Neural progenitor cell (in vitro differentiated cells): ENCODE measurements at places on chromosomes 6 and 20. TPM values are rescaled to one million over a fixed set of nuclear protein-coding genes. Genes with fewer than 3 reads are reported as not detected.

DNA sequence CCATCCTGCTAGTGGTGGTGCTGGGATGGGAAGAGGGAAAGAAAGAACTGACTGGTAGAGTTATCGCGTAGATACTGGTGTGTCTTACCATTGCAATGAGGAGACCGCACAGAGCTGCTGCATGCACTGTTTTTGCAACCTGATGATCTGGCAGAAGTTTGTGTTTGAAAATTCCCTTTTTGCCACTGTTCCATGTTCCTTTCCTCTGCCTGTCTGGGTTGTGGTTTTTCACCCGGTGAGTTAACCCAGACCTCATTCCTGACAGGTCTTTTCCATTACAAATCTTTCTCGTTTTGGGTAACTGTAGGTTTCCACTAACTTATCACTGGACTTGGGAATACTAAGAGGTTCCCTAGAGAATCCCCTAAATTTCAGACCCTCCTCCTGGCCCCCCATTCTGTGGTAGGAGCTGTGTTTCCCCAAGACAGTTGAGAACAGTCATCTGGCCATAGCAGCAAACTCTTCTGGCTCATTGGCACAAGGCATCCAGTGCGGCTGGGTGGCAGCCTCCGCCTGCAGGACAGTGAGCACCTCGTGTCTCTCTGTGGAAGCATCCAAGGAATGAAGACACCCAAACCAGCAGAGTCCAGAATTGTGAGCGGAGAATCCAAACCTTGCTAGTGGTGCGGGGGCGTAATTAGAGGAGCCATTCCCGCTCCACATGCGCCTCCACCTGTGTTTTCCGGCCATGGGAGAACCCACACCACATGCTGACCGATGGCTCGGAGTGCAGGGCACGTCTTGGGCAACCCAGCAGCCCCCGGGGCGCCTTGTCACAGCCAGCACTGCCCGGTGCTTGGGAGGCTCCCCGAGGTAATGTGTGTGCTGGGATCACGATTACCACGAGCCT is 32.8 kb downstream of the ERMARD start:
- no peak for DNase-seq
- H3K4me1 ChIP-seq = no peaks in the 10 kb centered on the region
- H3K4me3 ChIP-seq = no peak overlapping the region
- no peaks in the 10 kb centered on the region for H3K36me3 ChIP-seq
- no peak overlapping the region for H3K27ac ChIP-seq
- peaks cover 5% of the 10 kb centered on the region for H3K27me3 ChIP-seq

GRCh38 chr6:17863901-17864754 is 123.3 kb downstream of the KIF13A start:
- no peak overlapping the region for H3K27ac ChIP-seq
- no peaks in the 10 kb centered on the region for H3K36me3 ChIP-seq
- no peak for DNase-seq
- H3K4me3 ChIP-seq = no peak overlapping the region
- no peaks in the 10 kb centered on the region for H3K4me1 ChIP-seq

- H3K36me3 ChIP-seq = no peaks in the 10 kb centered on the region
- H3K4me3 ChIP-seq = peak overlapping the region; percentile 59
- H3K4me1 ChIP-seq = peaks cover 24% of the 10 kb centered on the region
- no peak overlapping the region for H3K27ac ChIP-seq
- peak; percentile 76 for DNase-seq
- H3K27me3 ChIP-seq = peaks cover 45% of the 10 kb centered on the region
These were observed 1.4 kb downstream of the LRFN2 start for GRCh38 chr6:40585651-40586269.

GRCh38 chr20:62875419-62876361 is 14.1 kb upstream of the TCFL5 start:
- DNase-seq = peak; percentile 90
- H3K27ac ChIP-seq = no peak overlapping the region
- no peaks in the 10 kb centered on the region for H3K36me3 ChIP-seq
- H3K27me3 ChIP-seq = peaks cover 3% of the 10 kb centered on the region
- peaks cover 14% of the 10 kb centered on the region for H3K4me1 ChIP-seq

DNA sequence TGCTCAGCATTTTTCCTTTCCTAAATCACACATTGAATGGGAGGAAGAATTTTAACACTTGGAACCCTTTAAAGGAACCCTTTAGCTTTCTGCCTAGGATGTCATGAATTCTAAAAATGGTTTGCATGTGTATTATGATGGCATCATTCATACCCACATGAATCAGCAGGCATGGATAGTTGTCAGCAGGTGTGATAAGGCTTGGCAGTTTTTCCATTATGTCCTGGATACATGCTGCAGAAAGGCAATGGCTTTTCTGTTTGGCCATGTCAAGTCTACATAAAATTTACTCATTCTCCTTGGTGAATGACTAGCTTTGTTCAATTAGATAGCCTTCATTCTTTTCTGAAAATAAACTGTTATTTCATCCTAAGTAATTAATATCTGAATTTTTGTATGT is 353.7 kb downstream of the GRIK2 start:
- H3K36me3 ChIP-seq = no peaks in the 10 kb centered on the region
- no peak overlapping the region for H3K27ac ChIP-seq
- H3K4me3 ChIP-seq = no peak overlapping the region

- no peaks in the 10 kb centered on the region for H3K27me3 ChIP-seq
- no peak overlapping the region for H3K4me3 ChIP-seq
- H3K4me1 ChIP-seq = no peaks in the 10 kb centered on the region
- no peak overlapping the region for H3K27ac ChIP-seq
- no peaks in the 10 kb centered on the region for H3K36me3 ChIP-seq
These were observed 41.9 kb upstream of the HBS1L start for GRCh38 chr6:135096403-135097130.

- H3K27ac ChIP-seq = no peak overlapping the region
- no peaks in the 10 kb centered on the region for H3K4me1 ChIP-seq
- DNase-seq = no peak
- H3K36me3 ChIP-seq = no peaks in the 10 kb centered on the region
- no peak overlapping the region for H3K4me3 ChIP-seq
- peaks cover 46% of the 10 kb centered on the region for H3K27me3 ChIP-seq
These were observed 37.7 kb downstream of the LY86 start for GRCh38 chr6:6626187-6626586.

DNA sequence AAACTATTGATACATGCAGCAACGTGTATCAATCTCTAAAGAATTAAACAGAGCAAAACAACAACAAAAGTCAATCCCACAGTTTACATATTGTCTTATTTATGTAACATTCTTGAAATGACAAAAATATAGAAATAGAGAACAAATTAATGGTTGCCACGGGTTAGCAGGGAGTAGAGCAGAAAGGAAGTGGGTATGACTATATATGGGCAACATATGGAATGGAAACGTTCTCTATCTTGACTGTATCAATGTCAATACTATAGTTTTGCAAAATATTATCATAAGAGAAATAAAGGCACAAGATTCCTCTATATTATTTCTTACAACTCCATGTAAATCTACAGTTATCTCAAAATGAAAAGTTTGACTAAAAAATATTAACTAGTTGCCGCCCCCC is 12.8 kb downstream of the AK9 start:
- no peaks in the 10 kb centered on the region for H3K27me3 ChIP-seq
- peak overlapping the region; percentile 31 for H3K4me3 ChIP-seq
- H3K27ac ChIP-seq = no peak overlapping the region
- H3K36me3 ChIP-seq = no peaks in the 10 kb centered on the region
- no peak for DNase-seq

DNA sequence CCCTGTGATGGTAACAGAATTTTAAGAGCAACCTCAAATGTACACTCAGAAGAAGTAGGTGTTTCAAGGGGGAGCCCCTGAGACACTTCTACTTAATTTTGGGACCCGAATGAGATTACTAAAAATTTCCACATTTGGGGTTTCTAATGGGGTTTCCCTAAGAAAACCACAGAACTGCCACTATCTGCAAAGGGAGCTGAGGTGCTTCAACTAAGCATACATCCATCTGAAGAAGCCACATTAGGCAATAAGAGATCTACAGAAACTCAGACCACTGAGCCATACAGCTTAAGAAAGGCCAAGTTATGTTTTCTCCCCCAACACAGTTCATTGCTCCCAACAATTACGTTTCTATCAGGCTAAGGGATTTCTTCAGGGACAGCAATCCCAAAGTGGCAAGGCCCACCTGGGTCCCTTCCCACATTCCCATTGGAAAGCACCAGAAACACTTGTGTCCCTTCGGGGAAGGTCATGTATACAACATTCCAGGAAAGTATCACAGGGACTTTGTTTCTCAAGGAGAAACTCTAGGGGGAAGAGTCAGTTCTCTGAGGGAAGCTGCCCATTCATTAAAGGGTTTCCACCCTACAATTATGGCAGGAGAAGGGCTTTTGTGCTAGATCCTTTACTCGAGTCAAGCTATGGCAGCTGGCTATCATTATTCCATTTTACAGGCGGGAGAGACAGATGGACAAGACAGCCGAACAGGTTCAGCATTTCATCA is 5.0 kb downstream of the BCL2L1 start:
- no peak overlapping the region for H3K27ac ChIP-seq
- DNase-seq = no peak
- no peaks in the 10 kb centered on the region for H3K36me3 ChIP-seq
- H3K4me3 ChIP-seq = no peak overlapping the region
- no peaks in the 10 kb centered on the region for H3K27me3 ChIP-seq

DNA sequence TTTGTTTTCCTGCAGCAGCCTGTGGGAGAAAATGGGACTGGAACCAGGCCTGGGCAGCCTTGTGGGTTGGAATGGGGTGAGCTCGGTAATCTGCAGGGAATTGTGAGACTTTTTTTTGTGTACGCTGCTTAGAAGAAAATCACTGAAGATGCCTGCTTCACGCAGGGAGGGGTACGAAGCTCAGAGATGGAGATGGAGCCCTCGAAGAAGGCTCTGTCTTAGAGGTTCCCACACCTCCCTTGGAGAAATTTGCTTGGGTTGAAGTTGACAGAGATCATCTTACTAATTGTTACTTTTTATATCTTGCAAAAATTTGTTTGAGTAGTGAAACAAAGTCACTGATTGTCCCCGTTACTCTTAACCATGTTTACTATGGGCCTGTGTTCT is 894 bp downstream of the PYGB start:
- peaks cover 20% of the 10 kb centered on the region for H3K27me3 ChIP-seq
- H3K4me3 ChIP-seq = peak overlapping the region; percentile 70
- H3K27ac ChIP-seq = peak overlapping the region; percentile 68
- DNase-seq = no peak
- H3K4me1 ChIP-seq = peaks cover 58% of the 10 kb centered on the region

DNA sequence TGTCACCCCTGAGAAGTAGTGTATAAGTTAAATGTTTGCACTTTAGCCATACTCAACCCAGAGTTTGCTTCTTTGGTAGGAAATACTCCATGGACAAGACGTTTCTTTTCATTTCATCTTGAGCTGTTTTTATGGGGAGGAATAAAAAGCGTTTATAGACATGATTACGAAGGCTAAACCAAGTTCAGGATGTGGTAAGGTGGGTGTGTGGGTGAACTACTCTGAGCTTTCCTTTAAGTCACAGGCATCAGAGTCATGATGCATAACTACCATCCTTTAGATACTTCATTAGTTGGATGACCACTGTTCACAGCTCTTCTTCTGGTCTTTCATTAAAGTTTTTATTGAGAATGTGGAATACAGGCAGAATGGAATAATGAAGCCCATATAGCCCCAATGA is 48.9 kb downstream of the EBF4 start:
- no peak overlapping the region for H3K27ac ChIP-seq
- no peak for DNase-seq
- peaks cover 71% of the 10 kb centered on the region for H3K27me3 ChIP-seq
- no peaks in the 10 kb centered on the region for H3K4me1 ChIP-seq

DNA sequence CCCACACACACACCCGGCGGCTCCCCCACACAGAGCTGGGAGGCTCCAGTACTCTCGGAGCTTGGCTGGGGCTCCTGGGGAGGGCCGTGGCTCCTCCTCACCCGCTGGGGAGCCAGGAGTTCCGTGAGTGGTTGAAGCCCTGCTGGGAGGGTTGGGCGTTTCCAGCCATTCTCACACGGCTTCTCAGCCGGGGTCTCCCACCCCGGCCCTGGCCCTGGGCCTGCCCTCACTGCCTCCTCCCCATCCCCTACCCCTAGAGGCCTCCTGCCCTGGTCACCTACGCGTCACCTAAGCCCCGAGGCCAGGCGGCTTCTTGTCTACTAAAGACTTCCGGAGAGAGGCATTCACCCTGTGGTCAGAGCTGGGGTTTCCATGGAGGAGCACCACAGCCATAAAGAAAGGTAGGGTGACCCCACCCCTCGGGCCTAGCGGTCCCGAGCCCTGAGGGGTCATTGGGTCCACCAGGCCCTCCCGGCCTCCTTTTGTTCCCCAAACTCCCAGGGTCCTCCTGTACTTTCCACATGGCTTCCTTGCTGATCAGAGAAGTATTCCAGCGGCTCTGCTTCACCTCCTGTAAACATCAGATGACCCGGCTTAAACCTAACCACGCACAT is 99.3 kb downstream of the TTLL2 start:
- H3K36me3 ChIP-seq = no peaks in the 10 kb centered on the region
- H3K27ac ChIP-seq = no peak overlapping the region
- H3K4me1 ChIP-seq = peaks cover 19% of the 10 kb centered on the region
- no peak for DNase-seq

DNA sequence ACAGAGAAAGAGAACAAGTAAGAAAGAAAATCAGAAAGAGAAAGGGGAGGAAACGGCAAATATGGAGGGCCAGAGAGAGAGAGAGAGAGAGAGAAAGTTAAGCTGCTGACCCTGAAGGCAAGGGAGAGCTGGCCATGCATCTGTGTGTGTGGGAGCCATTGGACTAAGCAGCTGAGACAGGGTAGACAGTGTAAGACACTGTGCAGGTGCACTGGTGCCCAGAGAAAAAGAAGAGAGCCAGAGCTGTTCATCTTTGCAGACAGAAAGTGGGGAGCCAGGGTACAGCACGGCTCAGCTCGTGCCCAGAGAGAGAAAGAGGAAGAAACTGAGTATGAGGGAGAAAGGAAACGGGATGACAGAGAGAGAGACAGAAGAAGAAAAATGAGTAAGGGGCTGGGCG is 24.2 kb upstream of the ZNF318 start:
- H3K4me1 ChIP-seq = peaks cover 8% of the 10 kb centered on the region
- H3K36me3 ChIP-seq = no peaks in the 10 kb centered on the region
- H3K4me3 ChIP-seq = no peak overlapping the region
- H3K27me3 ChIP-seq = no peaks in the 10 kb centered on the region

- no peaks in the 10 kb centered on the region for H3K27me3 ChIP-seq
- H3K27ac ChIP-seq = no peak overlapping the region
- no peaks in the 10 kb centered on the region for H3K4me1 ChIP-seq
- H3K4me3 ChIP-seq = no peak overlapping the region
- H3K36me3 ChIP-seq = no peaks in the 10 kb centered on the region
- no peak for DNase-seq
These were observed 397.9 kb downstream of the SAMD5 start for GRCh38 chr6:147906361-147906760.

The NKX2-4 gene
- total RNA-seq = not detected in 2 replicates

The ZBP1 gene
- total RNA-seq = not detected in 2 replicates

The CYP21A2 gene
- 0.09 TPM in 1 of 2 replicates, not detected in the other for total RNA-seq

The TMEM244 gene
- not detected in 2 replicates for total RNA-seq

The GLP1R gene
- total RNA-seq = 0.82 and 1.3 TPM in 2 replicates

The ELMO2 gene
- 53.3 and 64.5 TPM in 2 replicates for total RNA-seq

The TMEM14A gene
- total RNA-seq = 23.4 and 33.7 TPM in 2 replicates

The APOM gene
- total RNA-seq = 2.6 and 4.2 TPM in 2 replicates

The CRIP3 gene
- 21.3 and 35.4 TPM in 2 replicates for total RNA-seq
